HT-29 (cell line): ENCODE measurements at places on chromosomes 2 and 18. TPM values are rescaled to one million over a fixed set of nuclear protein-coding genes. Genes with fewer than 3 reads are reported as not detected.

GRCh38 chr2:148184976-148185375, 164.1 kb downstream of the MBD5 start:
- DNase-seq, result no peak

DNA sequence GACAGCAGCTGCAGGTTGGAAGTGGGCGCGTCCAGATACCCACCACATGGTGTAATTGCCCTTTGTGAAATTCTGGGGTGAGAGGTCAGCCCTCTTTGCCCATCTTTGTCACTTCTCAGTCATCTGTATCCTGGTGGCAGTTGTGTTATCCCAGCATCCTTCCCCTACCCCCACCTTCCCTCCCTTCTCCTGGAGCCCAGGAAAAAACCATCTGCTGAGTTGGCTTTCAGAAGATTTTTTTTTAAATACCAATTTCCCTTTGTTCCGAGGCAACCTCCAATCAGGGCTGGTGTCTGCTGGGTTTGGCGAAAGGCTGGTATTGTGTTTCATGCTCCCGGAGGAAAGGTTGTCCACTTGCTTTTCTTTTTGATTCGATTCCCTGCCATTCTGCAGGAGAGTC, 35.2 kb downstream of the SETBP1 start:
- no peak for DNase-seq

GRCh38 chr2:20164061-20164733, 60.7 kb downstream of the SDC1 start:
- DNase-seq, result peak; percentile 28

DNA sequence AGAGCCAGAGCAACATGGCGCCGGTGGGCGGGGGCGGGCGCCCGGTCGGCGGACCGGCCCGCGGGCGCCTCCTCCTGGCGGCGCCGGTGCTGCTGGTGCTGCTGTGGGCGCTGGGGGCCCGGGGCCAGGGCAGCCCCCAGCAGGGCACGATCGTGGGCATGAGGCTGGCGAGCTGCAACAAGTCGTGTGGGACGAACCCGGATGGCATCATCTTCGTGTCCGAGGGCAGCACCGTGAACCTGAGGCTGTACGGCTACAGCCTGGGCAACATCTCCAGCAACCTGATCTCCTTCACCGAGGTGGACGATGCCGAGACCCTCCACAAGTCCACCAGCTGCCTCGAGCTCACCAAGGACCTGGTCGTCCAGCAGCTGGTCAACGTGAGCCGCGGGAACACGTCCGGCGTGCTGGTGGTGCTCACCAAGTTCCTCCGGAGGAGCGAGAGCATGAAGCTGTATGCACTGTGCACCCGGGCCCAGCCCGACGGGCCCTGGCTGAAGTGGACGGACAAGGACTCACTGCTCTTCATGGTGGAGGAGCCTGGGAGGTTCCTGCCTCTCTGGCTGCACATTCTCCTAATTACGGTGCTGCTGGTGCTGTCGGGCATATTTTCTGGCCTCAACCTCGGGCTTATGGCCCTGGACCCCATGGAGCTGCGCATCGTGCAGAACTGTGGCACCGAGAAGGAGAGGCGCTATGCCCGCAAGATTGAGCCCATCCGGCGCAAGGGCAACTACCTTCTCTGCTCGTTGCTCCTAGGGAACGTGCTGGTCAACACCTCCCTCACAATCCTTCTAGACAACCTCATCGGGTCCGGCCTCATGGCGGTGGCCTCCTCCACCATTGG, 507 bp downstream of the CNNM4 start:
- peak; percentile 38 for DNase-seq

- no peak for DNase-seq
These were observed 404.7 kb downstream of the BCL11A start for GRCh38 chr2:60148716-60149115.

DNA sequence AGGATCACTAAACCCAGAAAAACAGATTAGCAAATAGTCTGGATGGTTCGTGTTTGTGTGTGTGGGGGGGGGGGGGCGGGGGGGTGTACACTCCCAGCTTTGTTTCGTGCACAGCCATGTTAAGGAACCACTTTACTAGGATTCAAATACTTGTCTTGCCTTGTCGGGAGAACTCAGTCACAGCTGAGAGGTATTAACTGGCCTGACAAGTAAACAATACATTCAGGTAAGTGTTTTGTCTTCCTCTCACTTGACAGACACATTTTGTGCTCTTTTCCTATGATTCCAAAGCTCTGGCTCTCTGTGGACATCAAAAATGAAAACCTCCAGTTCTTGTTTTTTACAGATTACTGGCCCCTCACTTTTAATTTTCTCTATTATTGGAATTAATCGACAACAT, 173.5 kb downstream of the LRP1B start:
- no peak for DNase-seq

GRCh38 chr2:210862283-210863065, 306.1 kb downstream of the CPS1 start:
- no peak for DNase-seq

- no peak for DNase-seq
These were observed 19.2 kb downstream of the CWC22 start for GRCh38 chr2:179987916-179988315.

DNA sequence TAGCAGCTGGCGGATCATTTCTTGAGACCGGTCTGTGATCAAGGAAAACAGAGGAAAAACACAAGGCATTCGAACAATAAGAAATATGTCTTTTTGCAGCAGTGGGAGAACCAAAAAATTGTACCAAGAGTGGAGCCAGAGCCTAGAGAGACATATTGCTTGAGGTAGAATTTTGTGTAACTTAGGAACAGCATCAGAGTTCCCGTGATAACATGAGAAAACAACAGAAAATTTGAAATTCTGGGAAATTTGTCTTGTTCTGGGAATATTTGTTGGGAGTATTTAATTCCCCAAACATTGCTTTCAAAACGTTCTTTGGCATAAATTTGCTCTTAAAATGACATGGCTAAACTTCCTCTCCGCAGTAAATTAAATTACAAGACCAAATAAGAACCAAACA, 267.5 kb downstream of the GPD2 start:
- DNase-seq, result no peak

DNA sequence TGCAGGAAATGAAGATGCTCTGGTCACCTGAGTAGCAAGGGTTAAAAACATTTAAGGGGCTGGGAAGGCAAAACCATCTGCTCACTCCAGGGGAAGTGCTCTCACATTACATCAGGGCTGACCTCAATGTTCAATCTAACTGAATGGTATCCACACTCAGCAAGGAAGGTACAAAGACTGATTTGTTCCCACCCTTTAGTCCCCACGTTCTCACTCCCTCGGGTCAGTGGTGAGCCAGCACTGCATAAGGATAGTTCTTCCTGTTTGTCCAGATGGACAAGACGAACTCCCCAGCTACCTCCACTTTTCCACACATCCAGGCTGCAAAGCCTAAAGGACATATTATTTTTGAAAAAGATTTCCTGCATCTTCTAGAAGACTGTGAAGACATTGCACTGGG, 126.6 kb upstream of the SLC14A2 start:
- no peak for DNase-seq

GRCh38 chr2:42984617-42985016, 192.2 kb upstream of the HAAO start:
- no peak for DNase-seq

DNA sequence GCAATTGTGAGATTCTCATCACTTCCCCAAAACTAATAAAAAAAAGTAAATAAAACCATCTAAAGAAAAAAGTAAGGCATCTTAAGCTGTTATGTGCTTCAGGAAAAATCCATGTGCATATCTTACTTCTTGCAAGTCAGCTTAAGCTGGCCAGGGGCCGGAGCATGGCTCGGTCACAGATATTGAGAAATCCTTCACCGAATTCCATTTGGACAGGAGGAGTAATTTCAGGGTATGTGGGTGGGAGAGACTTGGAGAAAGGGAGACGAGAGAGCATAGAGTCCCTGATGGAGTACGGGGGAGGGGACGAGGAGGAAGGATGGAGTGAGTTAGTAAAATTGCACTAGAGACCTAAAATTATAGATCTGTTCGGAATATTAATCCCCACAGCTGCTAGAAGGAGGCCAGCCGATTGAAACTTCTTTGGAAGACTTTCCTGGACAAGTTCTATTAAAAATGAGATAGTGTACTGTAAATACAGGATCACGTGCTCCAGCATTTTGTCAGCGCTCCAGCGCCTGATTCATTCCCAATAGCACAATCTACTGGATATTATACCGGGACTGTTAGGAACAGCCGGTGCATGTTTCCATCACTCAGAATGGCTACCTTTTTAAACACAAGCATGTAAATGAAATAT, 438.5 kb downstream of the ZNF516 start:
- no peak for DNase-seq

DNA sequence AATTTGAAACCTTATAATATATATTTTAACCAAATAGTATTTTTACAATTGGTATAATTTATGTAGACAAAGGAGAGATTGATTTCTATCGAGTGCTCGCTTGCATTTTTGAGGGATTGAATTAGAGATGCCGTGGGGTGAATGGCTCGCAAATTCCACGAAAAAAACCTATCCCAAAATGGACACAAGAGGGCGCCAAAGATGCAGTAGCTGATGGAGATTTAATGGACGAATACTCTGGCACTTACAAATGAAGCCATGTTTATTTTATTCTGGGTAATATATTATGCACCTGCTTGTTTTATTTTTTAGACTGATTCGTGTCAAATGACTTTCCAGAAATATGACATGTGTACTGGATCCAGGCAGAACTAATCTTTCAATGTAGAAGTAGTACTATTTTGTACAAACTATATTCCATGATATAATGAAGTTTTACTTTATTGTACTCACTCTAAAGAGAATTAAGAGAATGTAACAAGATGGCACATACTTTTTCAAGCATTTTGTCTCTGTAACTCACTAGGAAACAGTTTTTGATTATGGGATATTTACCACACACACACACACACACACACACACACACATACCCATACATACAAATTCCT, 505.4 kb downstream of the PLCL1 start:
- DNase-seq, result peak; percentile 59

GRCh38 chr18:58843688-58844035, 21.0 kb upstream of the ZNF532 start:
- no peak for DNase-seq

GRCh38 chr2:197795277-197795676, 9.1 kb upstream of the PLCL1 start:
- no peak for DNase-seq

- DNase-seq, result no peak
These were observed 275.8 kb downstream of the KCNS3 start for GRCh38 chr2:18154259-18154658.

DNA sequence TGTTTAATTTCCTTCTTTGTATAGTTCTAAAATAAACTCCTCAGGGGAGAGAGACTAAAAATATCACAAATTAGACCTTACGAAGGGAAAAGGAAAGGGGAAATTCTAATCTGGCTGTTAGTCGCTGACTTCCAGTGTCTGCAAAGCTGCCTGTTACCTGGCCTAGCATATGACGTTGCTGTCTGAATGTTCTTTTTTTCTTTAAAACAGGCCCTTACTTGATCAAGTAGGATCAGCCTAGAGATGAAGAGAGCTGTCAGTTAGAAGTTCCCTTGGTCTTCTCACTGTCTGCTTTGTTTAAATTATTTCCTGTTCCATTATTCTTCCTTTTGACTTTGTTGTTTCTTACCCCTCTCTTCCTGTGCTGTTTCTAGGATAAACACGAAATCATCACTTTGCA, 11.2 kb downstream of the NCK2 start:
- no peak for DNase-seq

DNA sequence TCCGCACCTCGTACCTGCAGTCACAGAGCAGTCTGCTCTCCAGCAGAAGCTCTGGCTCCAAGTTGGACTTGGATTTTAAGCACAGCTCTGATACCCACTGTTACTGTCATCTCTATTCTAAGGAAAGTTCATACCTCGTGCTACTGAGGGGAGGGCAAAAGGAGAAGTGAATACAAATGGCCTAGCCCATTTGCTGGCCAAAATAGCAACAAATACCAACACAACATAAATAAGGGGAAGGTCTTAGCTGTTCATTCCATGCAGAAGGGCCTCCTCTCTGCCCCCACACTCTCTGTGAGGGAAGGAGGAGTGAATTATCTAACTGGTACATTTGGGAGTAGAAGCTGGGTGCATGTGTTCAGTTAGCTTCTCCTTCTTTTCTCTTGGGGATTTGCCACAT, 739.4 kb upstream of the RAB6C start:
- DNase-seq, result no peak

DNA sequence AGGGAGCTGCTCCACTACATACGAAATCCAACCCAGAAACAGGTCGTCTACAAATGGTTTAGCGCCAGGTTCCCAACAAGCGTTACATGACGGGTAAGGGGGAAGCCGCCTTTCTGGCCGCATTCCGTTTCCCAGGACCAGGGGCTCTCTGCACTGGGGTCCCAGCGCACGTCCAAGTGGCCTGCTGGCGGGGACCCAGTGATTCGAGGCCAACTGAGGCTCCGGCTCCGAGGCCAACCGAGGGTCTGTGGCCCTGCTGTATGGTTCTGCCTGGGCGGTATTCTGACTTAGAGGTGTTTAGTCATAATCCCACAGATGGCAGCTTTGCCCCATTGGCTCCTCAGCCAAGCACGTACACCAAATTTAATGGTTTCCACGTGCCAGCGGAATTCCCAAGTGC, 127.2 kb downstream of the PKP4 start:
- DNase-seq, result no peak

DNA sequence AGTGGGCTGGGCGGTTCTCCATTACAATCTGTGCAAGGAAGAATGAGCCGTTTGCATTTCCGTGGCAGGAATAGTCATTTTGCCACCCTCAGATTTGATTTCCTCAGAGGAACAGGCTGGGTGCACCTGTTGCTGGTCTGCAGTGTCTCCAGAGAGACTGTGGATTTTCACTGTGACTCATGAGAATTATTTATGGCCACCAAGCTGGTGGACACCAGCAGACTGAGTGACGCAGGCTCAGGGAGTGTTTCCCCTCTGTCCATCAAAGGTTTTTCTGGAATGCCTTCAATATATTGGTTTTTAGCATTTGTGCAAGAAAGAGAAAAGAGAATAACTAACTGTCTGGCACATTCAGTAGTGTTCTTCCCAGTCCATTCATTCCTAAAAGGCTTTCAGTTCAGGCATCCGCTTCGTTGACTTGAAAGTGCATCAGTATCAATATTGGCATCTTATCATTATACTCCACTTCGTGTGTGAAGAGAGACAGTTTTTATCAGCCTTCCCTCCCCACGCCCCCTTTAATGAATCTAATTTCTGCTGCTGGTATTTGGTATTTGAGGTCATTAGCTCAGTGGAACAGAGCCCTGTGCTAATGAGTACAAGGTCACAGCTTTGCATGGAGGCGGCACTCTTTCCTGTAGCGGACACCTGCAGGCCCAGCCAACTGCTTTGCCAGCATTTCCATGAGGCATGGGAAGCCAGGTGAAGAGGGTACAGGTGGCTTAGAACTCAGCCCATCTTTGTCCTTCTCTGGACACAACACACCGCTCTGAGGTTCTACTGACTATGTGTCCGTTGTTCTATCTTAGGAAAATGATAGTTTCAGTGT, 39.9 kb downstream of the PRKCE start:
- no peak for DNase-seq

GRCh38 chr2:175576875-175577274, 395.4 kb upstream of the ATP5MC3 start:
- DNase-seq, result no peak

- peak; percentile 60 for DNase-seq
These were observed 187.9 kb downstream of the NEDD4L start for GRCh38 chr18:58231930-58232329.

The TPO gene
- total RNA-seq, result 0.41 and 1.4 TPM in 2 replicates

The UGT1A1 gene
- total RNA-seq, result 3.2 and 3.6 TPM in 2 replicates

The CDH19 gene
- not detected in 2 replicates for total RNA-seq

The ZC3H8 gene
- total RNA-seq, result 4.0 and 5.9 TPM in 2 replicates

The ASPRV1 gene
- 1.1 and 2.1 TPM in 2 replicates for total RNA-seq

The CCDC68 gene
- total RNA-seq, result 1.1 TPM in 2 replicates

The ACMSD gene
- total RNA-seq, result not detected in 2 replicates

The GPR35 gene
- 176 and 180 TPM in 2 replicates for total RNA-seq
